ENCODE measurements at places on chromosomes 7 and 10. TPM values are rescaled to one million over a fixed set of nuclear protein-coding genes. Genes with fewer than 3 reads are reported as not detected.
A peak's percentile ranks its signal among the peaks of the same experiment; 100 is the strongest.

The FAM25C gene
- total RNA-seq: not detected

The SAP25 gene
- total RNA-seq: 33.1 TPM

The CALHM3 gene
- not detected for total RNA-seq

The MYL10 gene
- total RNA-seq: not detected

The PTN gene
- total RNA-seq: not detected

The OPN1SW gene
- not detected for total RNA-seq

DNA sequence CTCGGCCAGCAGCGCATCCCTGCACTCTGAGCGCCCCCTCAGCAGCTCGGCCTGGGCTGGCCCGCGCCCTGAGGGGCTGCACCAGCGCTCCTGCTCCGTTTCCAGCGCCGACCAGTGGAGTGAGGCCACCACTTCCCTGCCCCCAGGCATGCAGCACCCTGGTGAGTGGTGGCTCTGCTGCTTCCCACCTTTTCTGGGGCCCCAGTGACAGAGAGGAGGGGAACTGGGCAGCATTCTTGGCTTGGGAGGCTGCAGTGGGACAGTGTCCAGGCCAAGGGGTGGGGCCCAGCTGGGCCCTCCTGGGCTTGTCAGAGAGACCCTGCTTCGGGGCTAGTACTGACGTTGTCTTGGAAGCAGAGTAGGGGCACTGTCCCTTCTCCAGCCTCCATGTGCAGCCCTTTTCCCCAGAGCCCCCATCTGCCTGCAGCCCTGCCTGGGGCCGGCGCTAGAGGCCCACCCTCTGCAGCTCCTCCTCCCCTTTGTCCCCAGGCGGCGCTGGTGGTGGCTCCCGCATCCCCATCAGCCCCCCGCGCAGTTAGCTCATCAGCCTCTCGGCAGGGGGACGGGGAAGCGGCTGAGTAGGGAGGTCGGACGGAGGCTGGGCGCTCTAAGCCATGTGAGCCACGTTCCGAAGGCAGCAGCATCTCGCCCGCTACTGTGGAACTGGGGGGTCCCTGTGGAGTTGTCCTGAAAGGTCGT is 29.2 kb downstream of the GBX1 start:
- H3K4me1 ChIP-seq: peaks cover 8% of the 10 kb centered on the region
- H3K4me3 ChIP-seq: no peak overlapping the region
- H3K36me3 ChIP-seq: peaks cover 4% of the 10 kb centered on the region
- no peak overlapping the region for H3K27ac ChIP-seq

- no peak for DNase-seq
- no peaks in the 10 kb centered on the region for H3K4me1 ChIP-seq
- H3K36me3 ChIP-seq: no peaks in the 10 kb centered on the region
- no peak overlapping the region for H3K4me3 ChIP-seq
- H3K27me3 ChIP-seq: no peaks in the 10 kb centered on the region
Observed at GRCh38 chr7:79790656-79791262, 337.3 kb upstream of the MAGI2 start.

- peaks cover 5% of the 10 kb centered on the region for H3K4me1 ChIP-seq
- H3K4me3 ChIP-seq: peak overlapping the region; percentile 33
- peaks cover 5% of the 10 kb centered on the region for H3K36me3 ChIP-seq
- no peak for DNase-seq
- peaks cover 96% of the 10 kb centered on the region for H3K27me3 ChIP-seq
Observed at GRCh38 chr10:101145750-101146391, 14.8 kb downstream of the TLX1 start.

DNA sequence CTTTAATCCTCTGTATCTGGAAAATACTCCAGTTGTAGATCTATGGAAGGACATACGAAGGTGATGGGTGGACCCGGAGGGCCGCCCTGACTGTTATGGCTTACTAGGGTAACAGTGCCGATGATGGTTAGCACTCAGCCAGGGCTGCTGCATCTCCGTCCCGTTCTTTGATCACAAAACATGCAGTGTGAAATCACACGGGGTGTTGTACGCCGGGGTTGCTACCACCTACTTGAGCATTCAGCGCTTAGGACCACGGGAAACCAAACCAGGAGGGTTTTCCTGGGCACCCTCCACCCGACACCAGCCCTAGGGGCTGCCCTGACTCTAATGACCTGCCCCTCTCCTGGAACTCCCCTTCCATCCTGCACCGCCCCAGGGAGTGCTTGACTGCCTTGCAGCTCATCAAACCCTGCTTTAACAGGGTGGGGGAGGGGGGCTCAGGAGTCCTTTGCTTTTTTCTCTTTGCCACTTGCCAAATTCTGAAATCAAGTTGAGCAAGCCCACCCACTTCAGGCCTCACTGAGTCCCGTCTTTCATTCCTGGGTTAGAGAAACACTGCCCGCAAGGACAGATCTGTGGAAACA is 20.4 kb downstream of the ZNF775 start:
- H3K27me3 ChIP-seq: no peaks in the 10 kb centered on the region
- no peak overlapping the region for H3K4me3 ChIP-seq
- H3K4me1 ChIP-seq: peaks cover 21% of the 10 kb centered on the region
- DNase-seq: peak; percentile 0

GRCh38 chr10:123133541-123134342 is 2.0 kb upstream of the HMX3 start:
- peak overlapping the region; percentile 80 for H3K4me3 ChIP-seq
- peak overlapping the region; percentile 67 for H3K27ac ChIP-seq
- H3K4me1 ChIP-seq: peaks cover 19% of the 10 kb centered on the region
- DNase-seq: no peak
- peaks cover 7% of the 10 kb centered on the region for H3K36me3 ChIP-seq
- H3K27me3 ChIP-seq: peaks cover 79% of the 10 kb centered on the region

DNA sequence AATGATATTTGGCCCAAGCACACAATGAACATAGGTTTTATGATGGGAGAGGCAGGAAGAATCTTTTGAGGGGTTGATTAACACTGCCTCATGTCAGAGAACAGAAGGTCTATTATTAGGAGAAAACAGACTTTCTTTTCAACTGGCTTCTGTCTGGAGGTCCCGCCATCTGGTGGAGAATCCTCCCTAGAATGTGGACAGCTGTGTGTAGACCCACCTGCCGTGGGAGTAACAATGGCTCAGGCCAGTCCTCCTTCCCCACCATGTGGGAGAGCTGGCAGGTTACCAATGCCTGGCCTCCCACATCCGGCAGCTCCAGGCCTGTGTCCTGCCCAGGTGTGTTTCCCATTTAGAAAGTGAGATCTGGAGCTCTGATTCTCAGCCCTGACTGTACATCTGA is 70.4 kb upstream of the AOAH start:
- H3K27ac ChIP-seq: peak overlapping the region; percentile 57
- no peaks in the 10 kb centered on the region for H3K27me3 ChIP-seq
- H3K4me1 ChIP-seq: peaks cover 16% of the 10 kb centered on the region
- no peak overlapping the region for H3K4me3 ChIP-seq
- DNase-seq: no peak

DNA sequence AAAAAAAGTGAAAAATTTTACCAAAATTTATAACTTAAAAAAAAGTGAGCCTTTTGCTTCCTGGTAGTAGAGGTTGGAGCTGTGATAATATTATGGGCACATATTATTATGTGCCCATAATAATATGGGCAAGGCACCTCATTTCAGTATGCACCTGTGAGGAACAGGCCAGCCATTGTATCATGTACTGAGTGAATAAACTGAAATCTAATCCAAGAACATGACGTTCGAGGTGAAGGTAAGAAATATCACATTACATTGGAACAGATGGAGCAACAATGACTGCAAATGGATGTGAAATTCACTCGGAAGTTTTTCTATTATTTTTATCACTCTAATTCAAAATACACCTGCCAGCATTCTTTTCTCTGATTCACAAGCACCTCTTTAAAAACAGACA is 216.0 kb downstream of the KLF6 start:
- H3K27me3 ChIP-seq: no peaks in the 10 kb centered on the region
- no peak overlapping the region for H3K4me3 ChIP-seq
- DNase-seq: no peak
- no peak overlapping the region for H3K27ac ChIP-seq
- H3K4me1 ChIP-seq: peaks cover 7% of the 10 kb centered on the region

DNA sequence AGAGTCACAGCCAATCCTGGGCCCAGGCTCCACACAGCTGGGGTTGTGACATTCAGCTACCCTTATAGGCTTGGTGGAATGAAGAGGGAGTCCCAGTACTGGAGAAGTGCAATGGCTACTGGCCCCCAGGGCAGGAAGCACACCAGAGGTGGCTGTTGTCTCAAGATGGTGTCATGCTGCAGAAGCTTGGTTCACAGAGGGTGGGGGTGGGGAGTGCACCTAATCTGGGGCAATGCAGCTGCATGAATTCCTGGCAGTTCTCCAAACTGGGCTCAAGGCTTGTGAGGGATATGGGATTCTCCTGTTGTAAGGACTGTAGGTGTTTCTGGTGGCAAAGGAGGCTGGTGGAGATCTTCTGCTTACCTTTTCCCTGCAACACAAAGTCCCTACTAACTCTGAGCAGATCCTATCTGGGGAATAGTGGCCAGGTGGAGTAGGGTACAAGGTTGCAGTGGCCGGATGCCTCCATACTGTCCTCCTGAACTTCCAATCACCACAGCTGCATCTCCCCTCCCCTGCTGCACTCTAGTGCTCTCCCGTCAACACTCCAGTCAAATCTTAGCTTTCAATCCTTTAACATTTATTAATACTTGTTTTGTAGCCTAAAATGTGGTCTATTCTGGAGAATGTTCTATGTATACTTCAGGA is 27.4 kb upstream of the PLA2G12B start:
- no peak overlapping the region for H3K27ac ChIP-seq

GRCh38 chr7:520503-521161 is 986 bp upstream of the PDGFA start:
- no peak for DNase-seq
- H3K36me3 ChIP-seq: no peaks in the 10 kb centered on the region
- peak overlapping the region; percentile 71 for H3K4me3 ChIP-seq
- H3K27ac ChIP-seq: no peak overlapping the region
- H3K27me3 ChIP-seq: peaks cover 15% of the 10 kb centered on the region

GRCh38 chr7:132956556-132956955 is 125.3 kb downstream of the CHCHD3 start:
- H3K27ac ChIP-seq: no peak overlapping the region
- H3K4me3 ChIP-seq: no peak overlapping the region
- H3K36me3 ChIP-seq: peaks cover 4% of the 10 kb centered on the region
- no peak for DNase-seq
- peaks cover 5% of the 10 kb centered on the region for H3K4me1 ChIP-seq
- no peaks in the 10 kb centered on the region for H3K27me3 ChIP-seq

DNA sequence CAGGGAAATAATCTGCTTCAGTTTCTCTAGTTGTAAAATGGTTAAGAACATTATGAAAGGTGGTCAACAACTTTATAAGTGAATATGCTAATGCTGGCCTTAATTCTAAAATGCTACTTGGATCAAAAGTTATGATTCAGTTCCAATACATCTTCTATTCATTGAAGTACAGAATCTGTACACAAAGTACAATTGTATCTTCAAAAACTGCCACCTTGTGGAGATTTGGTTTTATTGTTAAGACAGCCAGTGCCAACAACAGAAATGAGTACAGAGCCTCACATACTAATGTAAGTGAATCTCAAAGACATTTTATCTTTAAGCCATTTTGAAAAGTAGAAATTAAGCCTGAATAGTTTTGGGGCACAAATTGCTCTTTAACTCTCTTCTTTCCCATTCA is 194.0 kb downstream of the CFTR start:
- no peaks in the 10 kb centered on the region for H3K36me3 ChIP-seq
- H3K4me1 ChIP-seq: no peaks in the 10 kb centered on the region
- H3K27me3 ChIP-seq: no peaks in the 10 kb centered on the region
- H3K4me3 ChIP-seq: no peak overlapping the region
- no peak for DNase-seq

DNA sequence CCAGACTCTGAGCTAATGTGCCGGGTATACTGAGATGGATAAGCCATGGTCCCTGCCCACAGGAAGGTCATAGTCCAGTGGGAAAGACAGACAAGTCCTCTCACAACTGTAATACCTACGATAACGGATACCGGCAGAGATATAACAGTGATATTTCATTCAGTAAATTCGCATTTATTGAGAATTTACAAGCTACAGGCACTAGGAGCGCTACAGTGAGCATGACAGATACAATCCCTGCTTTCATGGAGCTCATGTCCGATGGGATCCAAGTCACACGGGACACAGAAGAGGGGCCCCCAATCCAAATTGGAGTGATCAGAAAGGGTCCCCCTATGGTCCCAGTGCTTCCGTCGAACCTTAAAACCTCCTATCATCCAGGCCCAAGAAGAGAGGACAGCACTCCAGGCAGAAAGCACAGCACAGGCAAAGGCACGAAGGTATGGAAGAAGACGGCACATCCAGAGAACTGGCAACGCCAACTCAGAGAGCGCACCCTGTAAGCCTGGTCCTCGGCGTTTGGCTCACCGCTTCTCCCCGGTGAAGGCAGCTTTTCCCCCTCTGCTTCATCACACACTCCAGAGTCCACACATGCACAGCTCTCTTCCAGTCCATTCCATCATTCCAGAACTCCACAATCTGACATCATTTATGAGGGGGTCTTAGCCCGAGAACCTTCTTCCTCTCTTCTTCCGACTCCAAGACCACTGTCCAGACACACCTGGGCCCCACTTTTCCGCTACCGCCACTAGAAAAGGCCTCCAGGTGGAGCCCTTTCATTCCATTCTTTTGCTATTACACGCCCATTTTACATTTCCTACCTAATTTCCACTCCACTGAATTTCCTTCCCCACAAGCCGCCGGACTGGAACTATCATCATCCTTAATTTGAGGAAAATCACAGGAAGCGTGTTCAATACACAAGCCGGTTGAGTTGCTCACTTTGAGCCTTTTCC is 47.8 kb upstream of the NKX2-3 start:
- peaks cover 3% of the 10 kb centered on the region for H3K4me1 ChIP-seq
- no peak overlapping the region for H3K27ac ChIP-seq
- H3K36me3 ChIP-seq: no peaks in the 10 kb centered on the region
- DNase-seq: no peak
- no peak overlapping the region for H3K4me3 ChIP-seq
- H3K27me3 ChIP-seq: peaks cover 57% of the 10 kb centered on the region

DNA sequence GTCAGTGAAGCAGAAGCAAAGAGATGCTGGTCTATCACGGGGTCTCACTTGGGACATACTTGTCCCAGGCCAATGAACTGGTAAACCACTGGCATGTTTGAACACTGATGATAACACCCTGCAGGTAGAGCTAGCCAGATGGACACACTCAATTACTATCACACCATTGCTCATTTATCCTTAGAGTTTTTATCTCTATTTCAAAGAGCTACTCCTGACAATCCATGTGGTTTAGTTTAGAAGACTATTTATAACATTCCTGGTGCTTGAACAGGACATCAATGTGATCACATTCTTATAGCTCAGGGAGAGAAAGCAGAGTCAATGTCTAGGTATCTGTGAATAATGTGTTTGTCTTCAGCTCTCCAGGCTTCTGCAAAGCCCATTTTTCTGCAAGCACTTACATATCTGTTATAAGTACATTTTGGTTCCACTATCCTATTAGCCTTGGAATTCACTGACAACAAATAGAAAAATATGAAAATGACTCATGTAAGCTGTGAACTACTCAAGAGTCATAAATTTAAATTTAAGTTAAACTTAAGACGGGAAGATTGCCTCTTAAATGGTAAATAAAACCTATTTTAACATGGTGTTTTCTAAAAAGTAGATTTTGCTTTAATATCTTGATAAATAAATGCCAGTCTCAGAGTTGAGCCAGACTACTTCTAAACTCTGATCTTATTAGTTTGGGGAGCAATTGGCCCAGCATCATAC is 106.7 kb upstream of the MBL2 start:
- H3K4me1 ChIP-seq: no peaks in the 10 kb centered on the region
- no peaks in the 10 kb centered on the region for H3K27me3 ChIP-seq
- DNase-seq: no peak
- H3K4me3 ChIP-seq: no peak overlapping the region
- no peak overlapping the region for H3K27ac ChIP-seq

GRCh38 chr7:132387596-132387995 is 188.7 kb downstream of the PLXNA4 start:
- H3K27me3 ChIP-seq: peaks cover 19% of the 10 kb centered on the region
- H3K4me3 ChIP-seq: no peak overlapping the region
- no peak for DNase-seq
- no peak overlapping the region for H3K27ac ChIP-seq
- no peaks in the 10 kb centered on the region for H3K4me1 ChIP-seq
- no peaks in the 10 kb centered on the region for H3K36me3 ChIP-seq
